Left kidney (tissue), 8 donors: ENCODE measurements at places on chromosomes 3 and 15. TPM values are rescaled to one million over a fixed set of nuclear protein-coding genes. Genes with fewer than 3 reads are reported as not detected.

Gene ATP13A5
- polyA plus RNA-seq: 0.22 TPM

DNA sequence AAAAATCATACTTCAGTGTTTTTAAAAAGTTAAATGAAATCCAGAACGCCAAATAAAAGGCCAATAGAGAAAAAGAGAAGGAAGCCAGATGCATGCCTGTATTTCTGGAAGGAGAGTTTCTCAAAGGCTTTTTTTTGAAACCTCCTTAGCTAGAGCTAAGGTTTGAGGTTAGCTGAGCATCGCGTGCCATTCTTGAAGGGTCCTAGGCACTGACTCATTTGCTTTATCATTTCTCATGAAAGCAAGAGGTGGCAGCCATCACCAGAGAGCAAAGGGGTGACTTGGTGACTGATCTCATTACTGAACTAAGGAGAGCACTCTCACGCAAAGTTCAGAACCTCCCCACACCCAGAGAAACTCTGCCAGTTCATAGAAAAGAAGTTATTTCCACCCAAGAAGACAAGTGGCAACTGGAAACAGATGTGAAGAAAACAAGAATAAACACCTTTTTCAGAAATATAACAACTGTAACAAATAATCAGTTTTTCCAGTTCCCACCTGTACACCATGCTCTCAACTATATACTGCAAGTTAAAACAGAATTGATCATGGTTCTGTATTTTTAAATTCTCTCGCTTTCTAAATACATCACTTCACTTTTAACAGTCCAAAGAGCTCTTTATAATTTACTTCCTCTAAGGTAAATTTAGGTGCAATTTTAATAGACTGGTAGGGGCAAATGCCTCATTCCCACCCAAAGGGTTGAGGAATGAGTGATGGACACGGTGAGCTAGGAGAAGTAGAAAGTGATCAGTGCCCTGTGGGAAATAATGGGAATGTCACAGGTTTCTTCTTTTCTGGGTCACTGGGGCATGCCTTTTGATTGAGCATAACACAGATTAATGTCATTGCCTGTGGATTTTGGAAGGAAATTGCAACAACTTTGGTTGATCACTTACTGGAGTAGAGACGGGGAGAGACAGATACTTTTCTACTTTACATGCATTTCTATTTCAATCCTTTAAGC is 24.7 kb downstream of the GPR15 start:
- DNase-seq: no peak

Gene FANCD2OS
- polyA plus RNA-seq: 0.81 TPM

GRCh38 chr15:61564785-61565184 is 335.7 kb upstream of the RORA start:
- DNase-seq: no peak

DNA sequence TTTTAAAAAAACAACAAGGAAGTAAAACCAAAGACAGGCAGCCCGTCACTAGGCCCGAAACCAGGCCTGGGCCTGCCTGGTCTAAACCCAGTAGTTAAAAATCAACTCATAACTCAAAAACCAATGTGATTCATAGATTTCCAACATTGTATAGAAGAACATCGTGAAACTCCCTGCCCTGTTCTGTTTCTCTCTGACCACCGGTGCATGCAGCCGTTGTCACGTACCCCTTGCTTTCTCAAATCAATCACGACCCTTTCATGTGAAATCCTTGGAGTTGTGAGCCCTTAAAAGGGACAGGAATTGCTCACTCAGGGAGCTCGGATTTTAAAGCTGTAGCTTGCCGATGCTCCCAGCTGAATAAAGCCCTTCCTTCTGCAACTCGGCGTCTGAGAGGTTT is 89.5 kb downstream of the DCLK3 start:
- DNase-seq: no peak

Gene PPM1L
- 10.4 TPM for polyA plus RNA-seq

- DNase-seq: no peak
Measured at GRCh38 chr3:49058011-49058410, 28.8 kb upstream of the IMPDH2 start.

Gene PDZRN3
- 48.5 TPM for polyA plus RNA-seq

GRCh38 chr3:147404800-147405230 is 1.5 kb downstream of the ZIC4 start:
- DNase-seq: no peak

Gene SYNM
- 1.9 TPM for polyA plus RNA-seq

GRCh38 chr3:126494204-126494969 is 18.7 kb upstream of the ZXDC start:
- no peak for DNase-seq

DNA sequence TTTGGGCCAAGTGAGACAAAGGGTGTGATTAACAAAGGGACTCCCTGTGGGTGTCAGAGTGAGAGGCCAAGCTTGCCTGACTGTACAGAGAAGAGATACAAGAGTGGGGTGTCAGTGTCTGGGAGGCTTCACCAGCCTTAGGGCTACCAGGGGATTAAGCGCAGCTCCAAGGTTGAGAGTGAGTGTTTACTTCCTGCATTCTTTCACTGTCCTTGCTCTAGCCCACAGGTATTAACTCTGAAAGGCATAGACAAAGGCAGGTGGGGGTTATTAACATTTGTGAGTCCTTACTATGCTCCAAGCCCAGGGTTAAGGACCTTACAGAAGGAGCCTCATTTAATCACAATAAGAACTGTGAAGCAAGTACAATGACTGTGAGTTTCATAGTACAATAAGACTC is 107.6 kb downstream of the IL20RB start:
- no peak for DNase-seq

GRCh38 chr3:160531311-160531710 is 34.1 kb downstream of the KPNA4 start:
- no peak for DNase-seq

- no peak for DNase-seq
Measured at GRCh38 chr3:28700728-28701127, 352.1 kb upstream of the AZI2 start.

DNA sequence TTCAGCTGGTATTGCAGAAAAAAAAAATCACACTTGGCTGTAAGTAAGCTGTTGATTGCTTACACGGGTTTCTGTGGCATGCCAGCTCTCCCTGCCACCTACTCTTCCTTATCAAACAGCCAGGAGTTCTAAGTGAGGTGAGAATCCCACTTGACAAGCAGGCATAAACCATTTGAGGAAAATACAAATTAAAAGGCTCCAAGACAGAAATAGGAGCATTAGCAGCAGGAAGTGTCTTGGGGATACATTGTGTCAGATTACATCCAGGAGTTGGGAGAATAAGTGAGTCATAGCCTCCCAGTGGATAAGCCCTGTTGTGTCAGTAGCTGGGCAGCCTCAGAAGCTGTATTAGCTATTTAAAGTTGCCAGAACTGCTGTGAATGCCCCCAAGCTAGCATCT is 256.0 kb downstream of the CNTN4 start:
- peak; percentile 5 for DNase-seq

DNA sequence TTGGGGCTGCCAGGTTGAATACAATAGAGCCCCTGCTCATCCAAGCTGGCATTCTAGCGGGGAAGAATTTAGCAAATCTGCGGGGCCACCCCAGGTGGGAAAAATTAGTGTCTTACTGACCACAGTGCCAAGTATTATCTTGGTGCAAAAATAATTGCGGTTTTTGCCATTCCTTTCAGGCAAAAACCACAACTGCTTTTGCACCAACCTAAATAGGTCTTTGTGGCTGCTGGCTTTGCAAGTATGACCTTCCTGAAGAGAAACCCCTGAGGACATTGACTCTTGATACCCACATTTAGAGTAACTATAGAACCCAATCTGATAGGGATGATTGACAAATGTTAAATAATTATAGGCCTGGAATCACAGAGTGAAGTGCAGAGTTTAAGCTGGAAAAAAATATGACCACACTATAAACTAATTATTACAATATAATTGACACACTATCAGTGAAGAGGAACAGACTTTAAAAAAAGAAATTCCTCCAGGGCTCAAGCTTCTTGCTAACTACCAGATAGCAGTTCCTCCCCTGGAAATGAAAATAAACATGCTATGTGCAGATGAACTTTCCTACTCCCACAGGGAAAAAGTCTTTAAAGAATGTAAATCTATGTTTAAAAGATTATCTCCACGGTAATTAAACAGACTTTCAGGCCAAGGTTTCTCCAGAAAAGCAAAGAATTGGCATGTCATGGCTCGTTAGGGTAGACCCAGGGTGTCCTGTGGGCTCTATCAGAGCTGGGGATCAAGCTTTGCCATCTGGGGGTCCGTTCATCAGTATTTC is 34.4 kb downstream of the CA12 start:
- DNase-seq: no peak

Gene HOMER2
- 33.7 TPM for polyA plus RNA-seq

GRCh38 chr3:180306155-180306554 is 269.4 kb upstream of the PEX5L start:
- DNase-seq: no peak

DNA sequence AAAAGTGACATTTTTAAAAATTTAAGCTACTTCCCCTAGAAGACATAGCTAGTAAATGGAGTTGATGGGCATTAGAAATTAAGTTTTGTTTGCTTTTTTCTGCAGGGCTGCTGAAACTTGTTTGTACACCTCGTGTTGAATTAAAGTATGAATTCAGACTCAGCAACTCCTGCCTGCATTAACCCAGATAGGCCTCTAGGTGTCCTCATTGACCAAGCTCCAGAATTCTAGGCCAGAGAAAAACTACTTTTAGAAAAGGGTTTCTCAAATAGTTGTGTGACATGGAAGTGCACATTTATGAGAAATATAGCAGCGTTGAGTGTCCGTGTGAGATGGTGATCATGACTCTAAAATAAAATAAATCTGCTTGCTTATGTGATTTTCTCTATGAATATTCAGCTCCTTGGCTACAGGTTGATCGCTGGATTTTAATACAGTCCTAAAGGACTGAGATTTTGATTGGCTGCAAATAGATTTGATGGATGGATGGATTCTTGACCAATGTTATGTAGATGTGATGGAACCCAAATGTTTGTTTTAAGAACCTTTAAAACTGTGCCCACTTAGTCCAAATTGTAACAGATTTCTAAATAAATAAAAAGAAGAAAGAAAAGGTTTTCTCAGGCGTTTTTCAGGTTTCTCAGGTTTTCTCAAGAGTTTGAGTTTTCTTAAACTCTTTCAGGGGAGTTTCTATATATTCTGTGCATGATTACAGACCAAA is 39.4 kb upstream of the LMOD3 start:
- DNase-seq: peak; percentile 58

DNA sequence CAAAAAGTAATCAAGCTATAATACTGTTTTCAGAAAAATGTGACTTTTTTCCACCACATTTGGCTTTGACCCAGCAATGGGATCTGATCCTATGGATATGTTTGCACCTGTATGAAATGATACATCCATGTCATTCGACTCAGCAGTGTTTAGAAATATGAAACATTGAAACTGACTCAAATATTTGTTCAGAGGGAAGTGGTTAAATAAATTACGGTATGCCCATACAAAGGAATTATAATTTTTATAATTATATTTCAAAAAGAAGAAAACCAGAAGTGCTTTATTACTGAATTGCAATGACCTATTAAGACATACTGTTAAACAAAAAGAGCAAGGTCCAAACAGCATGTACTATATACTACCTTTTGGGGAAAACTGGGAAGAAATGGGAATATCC is 546.5 kb downstream of the MAGI1 start:
- DNase-seq: no peak

GRCh38 chr3:192899540-192899982 is 18.1 kb downstream of the MB21D2 start:
- DNase-seq: no peak

DNA sequence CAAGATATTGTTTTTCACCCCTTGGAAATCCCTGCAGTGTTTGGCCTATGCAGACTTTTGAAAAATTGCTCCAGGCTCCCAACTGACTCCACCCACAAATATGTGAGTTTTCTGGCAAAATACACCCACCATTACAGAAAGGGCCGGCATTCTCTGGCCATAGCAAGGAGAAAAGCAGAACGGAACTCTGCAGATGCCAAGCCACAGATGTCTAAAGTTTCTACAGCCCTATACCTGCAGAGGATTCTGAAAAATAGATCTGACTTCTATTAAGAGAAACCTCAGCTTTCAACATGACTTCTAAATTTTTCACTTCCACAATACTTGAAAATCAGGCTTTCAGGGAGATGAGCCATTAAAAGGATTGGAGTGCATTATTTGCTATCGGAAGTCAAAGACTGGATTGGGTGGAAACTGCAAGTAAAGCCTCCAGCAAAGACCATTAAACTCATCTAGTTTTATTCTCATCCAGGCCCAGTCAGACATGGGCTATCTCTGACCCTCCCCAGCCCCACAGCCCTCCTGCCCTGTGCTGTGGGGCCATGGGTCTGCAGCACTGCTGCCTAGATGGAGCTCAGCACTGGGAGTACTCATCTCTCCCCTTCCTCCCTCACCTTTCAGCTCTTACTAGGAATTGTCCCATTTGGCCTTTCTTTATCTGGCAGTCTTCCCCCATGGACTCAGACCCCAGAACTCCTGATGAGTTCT is 243.1 kb upstream of the GOLGA6L4 start:
- DNase-seq: no peak

DNA sequence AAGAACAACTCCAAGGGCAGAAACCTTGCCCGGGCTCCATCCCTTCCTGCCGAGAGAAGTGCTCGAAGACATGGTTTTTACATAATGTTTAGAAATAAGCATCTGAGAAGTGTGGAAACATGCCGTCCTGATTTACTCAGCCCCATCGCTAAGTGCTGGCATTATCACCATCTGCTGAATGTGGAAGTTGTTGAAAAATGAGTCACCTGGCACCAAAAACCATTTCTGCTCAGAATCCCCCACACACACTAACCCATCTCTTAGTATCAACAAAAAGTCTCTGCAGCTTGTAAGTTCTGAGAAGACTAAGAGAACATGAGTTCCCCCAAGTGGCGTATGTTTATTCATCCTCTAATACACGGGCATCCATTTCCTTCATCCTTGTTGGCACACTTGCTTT is 51.0 kb upstream of the ARL8B start:
- DNase-seq: no peak

GRCh38 chr3:132325103-132325606 is 7.9 kb downstream of the ACP3 start:
- DNase-seq: no peak

Gene CCR9
- 0.05 TPM for polyA plus RNA-seq

GRCh38 chr3:43496740-43497375 is 125.0 kb downstream of the ANO10 start:
- no peak for DNase-seq
